ENCODE measurements at places on chromosomes 5 and 9. TPM values are rescaled to one million over a fixed set of nuclear protein-coding genes. Genes with fewer than 3 reads are reported as not detected.
A peak's percentile ranks its signal among the peaks of the same experiment; 100 is the strongest.

- DNase-seq = no peak
Measured at GRCh38 chr5:107979291-107979690, 308.6 kb upstream of the EFNA5 start.

- DNase-seq = no peak
Measured at GRCh38 chr5:114411380-114411931, 49.6 kb downstream of the KCNN2 start.

The GTF2H2C gene
- 49.5 TPM for total RNA-seq

DNA sequence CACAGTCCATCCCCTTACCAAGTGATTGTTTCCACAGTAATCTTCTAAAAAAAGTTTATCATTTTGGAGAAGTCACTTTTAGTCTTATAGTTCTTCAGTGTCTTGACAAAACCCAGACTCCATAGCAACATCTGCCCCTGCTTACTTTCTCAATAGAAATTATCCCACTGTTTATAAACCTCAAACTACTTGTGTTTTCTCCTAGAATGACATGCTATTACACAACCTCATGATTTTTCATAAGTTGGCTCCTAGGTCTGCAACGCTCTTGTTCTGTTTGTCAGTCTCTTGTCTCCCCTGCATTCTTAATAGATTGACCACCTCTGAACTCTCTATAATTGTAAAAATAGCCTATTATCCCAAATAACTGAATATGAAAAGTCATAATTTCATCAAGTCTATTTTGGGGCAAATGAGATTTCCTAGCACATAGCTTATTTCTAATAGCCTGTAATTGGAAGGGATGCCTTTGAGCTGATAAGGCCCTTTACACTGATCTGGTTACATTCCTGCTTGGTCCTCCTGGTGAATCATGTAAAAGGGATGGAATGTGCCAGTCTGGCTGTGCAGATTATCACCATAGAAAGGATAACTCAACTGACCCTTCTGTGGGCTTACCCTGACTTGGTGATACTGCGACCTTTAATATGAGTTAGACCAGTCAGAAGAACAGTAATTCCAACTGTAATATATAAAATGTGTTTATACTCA is 69.6 kb downstream of the CHSY3 start:
- DNase-seq = no peak

The ITGA1 gene
- 0.76 TPM for total RNA-seq

DNA sequence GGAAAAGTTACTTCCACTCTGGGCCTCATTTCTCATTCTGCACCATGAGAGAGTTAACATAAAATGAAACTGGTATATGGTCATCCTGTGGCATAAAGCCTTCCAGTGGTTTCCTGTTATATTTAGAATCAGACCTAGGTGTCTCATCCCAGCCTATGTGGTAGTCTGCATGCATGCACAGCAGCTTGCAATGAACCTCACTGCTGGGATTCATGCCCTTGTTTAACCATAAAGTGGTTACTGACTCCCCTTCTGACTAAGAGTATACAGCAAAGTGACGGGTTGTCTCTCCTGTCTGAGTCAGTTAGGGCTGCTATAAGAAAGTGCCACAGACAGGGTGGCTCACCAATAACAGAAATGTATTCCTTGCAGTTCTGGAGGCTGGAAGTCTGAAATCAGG is 14.7 kb upstream of the TDRD7 start:
- peak; percentile 32 for DNase-seq

DNA sequence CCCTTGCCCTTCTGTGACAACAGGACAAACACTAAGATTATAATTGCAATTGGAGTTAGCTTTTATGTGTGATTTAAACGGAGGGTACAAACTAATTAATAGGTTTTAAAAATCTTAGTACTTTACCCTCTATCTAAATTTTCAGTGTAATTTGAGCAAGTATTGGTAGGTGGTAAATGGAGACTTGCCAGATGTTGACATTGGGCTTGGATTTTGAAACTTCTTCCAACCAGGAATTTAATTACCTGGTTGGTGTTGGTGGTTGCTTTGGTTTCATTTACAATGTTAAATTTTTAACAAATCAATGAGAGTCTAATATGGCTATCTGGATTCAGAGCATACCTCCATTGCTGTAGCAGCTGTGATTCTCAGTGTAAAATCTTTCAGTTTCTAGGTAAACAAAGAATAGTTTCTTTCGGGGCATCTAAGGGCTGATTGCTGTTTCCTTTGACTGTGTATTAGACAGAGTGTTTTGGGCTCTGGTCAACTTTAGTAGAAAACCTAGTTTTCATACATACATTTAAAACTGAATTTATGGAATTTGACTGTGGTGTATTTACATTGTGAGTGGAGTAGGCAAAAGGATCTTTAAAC is 1.9 kb downstream of the DAPK1 start:
- no peak for DNase-seq

The SCGB3A2 gene
- total RNA-seq = not detected

The ZNG1F gene
- total RNA-seq = 11.4 TPM

DNA sequence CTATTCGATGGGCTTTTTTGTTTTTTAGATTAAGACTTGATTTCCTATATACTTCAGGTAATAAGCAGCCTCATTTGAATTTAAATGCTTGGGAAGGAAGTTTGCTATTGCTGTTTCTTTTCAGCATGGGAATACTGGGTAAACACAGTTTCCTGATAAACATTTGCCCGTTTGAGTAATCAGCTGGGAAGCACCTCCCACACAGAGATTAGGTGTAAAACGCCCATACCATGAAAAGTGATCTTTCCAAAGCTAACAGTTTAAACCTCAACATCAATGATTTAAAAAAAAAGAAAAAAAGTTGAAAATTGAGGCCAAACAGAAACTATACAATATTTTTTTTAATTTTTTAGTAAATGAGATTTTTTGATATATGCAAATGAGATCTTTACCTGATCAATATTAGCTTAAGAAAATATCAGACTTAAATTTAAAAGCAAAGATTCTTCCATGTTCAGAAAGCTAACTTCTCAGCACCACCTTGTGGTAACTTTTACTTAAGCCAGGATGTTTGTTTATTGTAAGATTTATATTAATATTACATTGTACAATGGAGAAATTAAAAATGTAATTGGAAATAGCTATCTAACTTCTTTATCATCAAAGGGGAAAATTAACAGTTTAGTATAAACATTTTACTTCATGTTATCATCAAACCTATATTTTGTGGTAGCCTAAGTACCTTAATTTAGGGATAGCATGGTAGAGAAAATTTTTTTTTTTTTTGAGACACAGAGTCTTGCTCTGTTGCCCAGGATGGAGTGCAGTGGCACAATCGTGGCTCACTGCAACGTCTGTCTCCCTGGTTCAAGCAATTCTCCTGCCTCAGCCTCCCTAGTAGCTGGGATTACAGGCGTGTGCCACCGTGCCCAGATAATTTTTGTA is 39.8 kb downstream of the F2RL2 start:
- no peak for DNase-seq

The TEX48 gene
- total RNA-seq = 0.68 TPM

GRCh38 chr9:18346745-18347144 is 127.2 kb upstream of the ADAMTSL1 start:
- no peak for DNase-seq
